ENCODE measurements at places on chromosomes 7 and 10.

DNA sequence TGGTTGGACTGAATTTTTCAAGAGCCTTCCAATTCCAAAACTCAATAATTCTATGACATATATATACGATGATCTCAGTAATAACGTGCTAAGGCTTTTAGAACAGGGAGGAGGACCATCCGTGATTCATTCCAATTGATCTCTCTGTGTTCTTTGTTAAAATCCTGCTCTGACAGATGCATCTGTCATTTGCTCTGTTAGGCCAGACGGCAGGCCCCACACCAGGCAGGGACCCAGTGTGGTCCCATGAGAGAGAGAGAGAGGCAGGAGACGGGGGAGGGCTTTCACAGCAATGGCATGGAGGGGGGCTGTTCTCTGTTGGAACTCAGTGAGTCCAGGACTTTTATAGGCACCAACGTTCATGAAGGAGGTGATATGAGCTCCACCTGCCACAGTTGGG, 160.0 kb upstream of the INSYN2A start:
- no peak for DNase-seq

DNA sequence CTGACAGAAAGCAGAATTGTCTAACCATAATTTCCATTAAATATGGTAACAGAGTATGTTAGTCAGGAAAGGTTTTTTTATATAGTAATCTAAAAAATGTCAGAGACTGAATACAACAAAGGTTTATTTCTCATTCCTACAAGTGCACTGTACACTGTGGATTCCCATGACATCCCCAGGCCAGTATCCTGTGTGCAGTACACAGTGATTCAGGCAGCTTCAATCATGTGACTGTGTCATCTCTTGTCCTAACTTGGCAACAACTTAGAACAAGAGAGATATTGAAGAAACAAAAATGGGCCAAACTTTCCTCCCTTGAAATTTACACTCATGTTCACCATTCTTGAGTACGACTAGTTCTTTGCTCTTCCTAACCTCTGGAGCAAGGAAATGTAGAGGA, 189.8 kb upstream of the SEMA3A start:
- no peak for DNase-seq

GRCh38 chr7:35024298-35024697, 13.0 kb downstream of the DPY19L1 start:
- DNase-seq: no peak

DNA sequence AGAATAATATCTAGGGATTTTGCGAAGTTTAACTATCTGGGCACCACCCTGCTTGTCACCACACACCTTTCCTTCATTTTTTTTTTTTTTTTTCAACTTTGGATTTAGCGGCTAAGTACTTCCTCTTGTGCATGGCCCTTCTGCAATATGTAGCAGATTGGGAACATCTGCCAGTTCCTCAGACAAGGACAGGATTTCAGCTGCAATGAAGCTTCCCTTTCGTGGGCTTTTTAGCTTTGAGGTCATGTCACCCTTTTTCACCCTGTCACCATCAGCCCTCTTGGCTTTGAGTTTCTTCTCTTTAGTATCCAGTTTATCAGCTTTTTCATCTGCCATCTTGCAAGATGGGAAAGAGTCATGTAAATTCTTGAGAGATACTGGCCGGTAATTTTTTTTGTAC, 81.6 kb upstream of the ETV1 start:
- DNase-seq: no peak

GRCh38 chr10:58952162-58952601, 224.3 kb upstream of the PHYHIPL start:
- DNase-seq: peak; percentile 77
